ENCODE measurements at places on chromosomes 4 and X. TPM values are rescaled to one million over a fixed set of nuclear protein-coding genes. Genes with fewer than 3 reads are reported as not detected.

The GPR143 gene
- 0.42 TPM for total RNA-seq

The SPANXA2 gene
- total RNA-seq, result not detected

The LPAR4 gene
- total RNA-seq, result not detected

The RTL3 gene
- total RNA-seq, result 0.16 TPM

The RAB40A gene
- total RNA-seq, result 0.12 TPM

The MCF2 gene
- not detected for total RNA-seq

The EXOC1L gene
- total RNA-seq, result not detected

The RNF175 gene
- total RNA-seq, result not detected

The FTSJ1 gene
- total RNA-seq, result 68.0 TPM

The RHOXF2 gene
- total RNA-seq, result not detected

The TMEM271 gene
- not detected for total RNA-seq

The PAGE1 gene
- not detected for total RNA-seq

The MAGEA1 gene
- 0.11 TPM for total RNA-seq

The TLR6 gene
- total RNA-seq, result 1.8 TPM

The CENPVL1 gene
- total RNA-seq, result not detected

The DUSP21 gene
- not detected for total RNA-seq

The GASK1B gene
- total RNA-seq, result 0.44 TPM

The ASB12 gene
- total RNA-seq, result not detected

The ZNF711 gene
- total RNA-seq, result 0.76 TPM

The SH2D1A gene
- not detected for total RNA-seq

The PLP1 gene
- not detected for total RNA-seq

The TREX2 gene
- total RNA-seq, result 1.6 TPM

The GNPDA2 gene
- 10.4 TPM for total RNA-seq

The MAGEA12 gene
- 0.15 TPM for total RNA-seq

The CXCR3 gene
- 0.11 TPM for total RNA-seq

The GLA gene
- total RNA-seq, result 166 TPM

The EDA gene
- 0.54 TPM for total RNA-seq

The XAGE1A gene
- 21.1 TPM for total RNA-seq

The BEX1 gene
- not detected for total RNA-seq

The MAGEC1 gene
- total RNA-seq, result 0.05 TPM

The LRIT3 gene
- 0.03 TPM for total RNA-seq

The ARMCX1 gene
- 0.47 TPM for total RNA-seq

The SMIM10L2A gene
- 0.22 TPM for total RNA-seq

The PPEF2 gene
- total RNA-seq, result not detected

The BEND4 gene
- total RNA-seq, result 0.01 TPM

The SPANXB1 gene
- total RNA-seq, result 1.8 TPM

The GAGE12F gene
- total RNA-seq, result not detected
